Posterior cingulate gyrus (tissue), 11 donors: ENCODE measurements at places on chromosomes 11 and 22.

DNA sequence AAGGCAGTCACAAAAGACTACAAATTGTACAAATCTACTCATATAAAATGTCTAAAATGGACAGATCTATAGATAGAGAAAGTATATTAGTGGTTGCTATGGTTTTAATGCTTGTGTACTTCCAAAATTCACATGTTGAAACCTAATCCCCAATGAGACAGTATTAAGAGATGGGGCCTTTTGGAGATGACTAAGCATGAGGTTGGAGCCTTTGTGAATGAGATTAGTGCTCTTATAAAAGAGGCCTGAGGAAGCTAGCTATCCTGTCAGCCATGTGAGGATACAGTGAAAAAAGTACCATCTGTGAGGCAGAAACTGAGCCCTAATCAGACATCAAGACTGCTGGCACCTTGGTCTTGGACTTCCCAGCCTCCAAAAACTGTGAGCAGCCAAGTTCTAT is 82.6 kb downstream of the CYP2R1 start:
- DNase-seq, result no peak

DNA sequence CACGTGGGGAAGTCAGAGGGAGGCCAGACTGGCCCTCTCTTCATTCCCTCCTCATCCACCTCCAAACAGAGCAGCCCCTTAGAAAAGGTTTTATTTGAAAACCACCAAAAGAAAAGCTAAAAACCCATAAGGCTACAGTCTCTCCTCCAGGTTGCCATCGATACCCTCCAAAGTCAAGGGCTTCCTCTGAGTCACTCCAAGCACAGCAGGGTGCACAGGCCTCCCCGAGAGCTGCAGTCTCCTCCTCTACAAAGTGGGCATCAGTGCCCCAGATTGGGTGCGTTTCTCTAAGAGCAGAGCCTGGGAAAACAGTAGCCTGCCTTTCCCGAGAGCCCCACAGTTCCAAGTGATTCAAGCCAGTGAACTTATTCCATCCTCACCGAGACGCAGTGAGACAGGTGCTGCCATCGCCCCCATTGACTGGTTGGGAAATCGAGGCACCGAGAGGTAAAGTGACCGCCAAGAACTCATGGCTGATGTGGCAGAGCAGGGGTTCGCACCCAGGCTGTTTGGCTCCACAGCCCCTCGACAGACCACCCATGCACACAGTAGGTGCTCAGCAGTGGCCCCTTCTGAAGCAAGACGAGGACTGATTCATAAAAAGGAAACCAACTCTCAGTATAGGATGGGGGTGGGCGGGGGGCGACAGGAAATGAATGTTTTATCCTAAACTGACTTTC is 91.7 kb upstream of the SHISAL1 start:
- peak; percentile 51 for DNase-seq

- DNase-seq, result no peak
These were observed 74.7 kb downstream of the CHST1 start for GRCh38 chr11:45590743-45591142.

DNA sequence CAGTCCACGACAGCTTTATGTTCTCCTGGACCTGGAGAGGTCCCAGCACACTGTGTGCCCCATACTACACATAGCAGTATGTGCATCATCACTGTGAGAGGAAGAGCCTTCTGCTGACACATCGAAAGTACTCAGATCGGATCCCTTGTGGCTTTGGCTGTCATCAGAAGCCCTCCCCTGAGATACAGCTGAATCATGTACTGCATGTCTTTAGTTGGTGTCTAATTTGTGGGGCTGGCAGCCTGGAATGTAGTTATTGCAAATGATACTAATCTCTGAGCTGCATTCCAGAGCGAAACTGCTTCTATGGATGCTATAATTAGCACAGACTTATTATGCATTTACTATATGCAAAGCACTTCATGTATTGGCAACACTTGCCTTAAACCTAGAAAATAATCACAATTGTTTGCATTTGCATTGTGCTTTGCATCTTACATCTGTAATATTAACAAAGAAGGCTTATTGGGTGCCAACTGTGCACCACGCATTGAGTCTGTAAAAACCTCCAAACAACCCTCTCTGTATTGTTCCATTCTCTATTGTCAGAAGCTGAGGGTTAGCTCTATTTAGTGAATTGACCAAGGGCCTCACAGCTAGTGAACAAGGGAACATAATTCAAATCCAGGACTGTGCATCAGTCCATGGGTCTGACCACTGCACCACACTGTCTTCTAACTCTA is 89.2 kb upstream of the CRTAM start:
- DNase-seq, result peak; percentile 22

GRCh38 chr22:26050079-26050478 is 119.2 kb upstream of the SEZ6L start:
- no peak for DNase-seq

- DNase-seq, result peak; percentile 64
These were observed 170.2 kb downstream of the BRD1 start for GRCh38 chr22:49657275-49657973.

DNA sequence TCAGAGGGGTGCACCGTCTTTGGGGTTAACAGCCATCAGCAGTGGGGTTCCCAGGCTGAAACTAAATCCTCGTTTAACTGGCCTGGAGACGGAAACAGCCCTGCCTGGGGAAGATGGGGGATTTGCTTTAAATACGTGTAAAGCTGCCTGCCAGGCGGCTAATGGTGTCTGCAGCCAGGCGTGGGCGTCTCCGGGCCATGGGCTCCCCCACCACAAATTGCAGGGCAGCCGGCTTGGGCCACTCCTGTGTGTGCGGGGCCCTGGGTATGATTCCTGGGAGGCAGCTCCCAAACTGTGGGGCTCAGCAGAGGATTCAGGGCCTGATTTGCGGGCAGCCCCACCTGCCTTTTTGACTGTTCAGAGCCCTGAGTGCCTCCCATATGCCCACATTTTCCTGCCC is 110.5 kb downstream of the KCNQ1 start:
- no peak for DNase-seq

GRCh38 chr11:82738091-82738490 is 4.4 kb upstream of the FAM181B start:
- DNase-seq, result no peak

- DNase-seq, result peak; percentile 50
These were observed 14.1 kb downstream of the DCPS start for GRCh38 chr11:126317756-126318573.

DNA sequence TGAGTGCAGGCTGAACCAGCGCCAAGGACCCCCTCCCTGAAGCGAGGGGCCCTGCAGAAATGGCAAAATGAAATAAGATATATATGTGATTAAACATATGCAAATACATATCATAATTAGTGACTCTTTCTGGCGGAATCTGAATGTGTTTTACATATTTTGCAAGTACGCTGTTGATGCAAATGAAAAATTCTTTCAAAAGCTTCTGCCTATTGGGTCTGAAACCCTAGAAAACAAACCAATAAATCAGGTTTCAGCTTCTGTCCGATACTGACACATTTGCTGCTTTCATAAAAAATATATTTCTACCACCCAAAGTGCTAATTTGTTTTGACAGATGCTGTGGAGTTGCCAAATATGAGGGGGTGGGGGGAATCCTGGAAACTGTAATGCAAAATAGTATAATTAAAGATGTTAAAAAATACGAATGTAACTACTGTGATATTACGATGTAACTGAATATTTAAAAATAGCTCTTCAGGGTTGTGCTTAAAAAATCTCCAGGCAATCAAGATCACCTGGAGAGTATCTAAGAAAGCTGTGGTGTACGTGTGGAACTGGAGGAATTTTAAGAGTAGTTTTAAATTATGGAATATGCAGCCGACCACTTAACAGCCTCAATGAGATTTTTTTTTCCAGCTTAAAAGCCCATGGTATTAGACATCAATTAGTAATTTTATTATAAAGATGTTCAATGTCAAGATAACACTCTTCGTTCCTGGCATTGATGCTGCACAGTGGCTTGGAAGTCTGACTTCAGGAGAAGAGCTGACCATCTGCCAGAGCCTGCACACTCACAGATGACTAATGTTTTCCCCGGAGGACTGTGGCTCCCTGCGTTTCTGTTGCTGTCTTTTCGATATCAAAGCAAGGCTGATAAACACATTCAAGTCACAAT is 122.2 kb upstream of the RCN1 start:
- DNase-seq, result no peak

GRCh38 chr11:27485930-27486773 is 13.6 kb upstream of the LGR4 start:
- no peak for DNase-seq

DNA sequence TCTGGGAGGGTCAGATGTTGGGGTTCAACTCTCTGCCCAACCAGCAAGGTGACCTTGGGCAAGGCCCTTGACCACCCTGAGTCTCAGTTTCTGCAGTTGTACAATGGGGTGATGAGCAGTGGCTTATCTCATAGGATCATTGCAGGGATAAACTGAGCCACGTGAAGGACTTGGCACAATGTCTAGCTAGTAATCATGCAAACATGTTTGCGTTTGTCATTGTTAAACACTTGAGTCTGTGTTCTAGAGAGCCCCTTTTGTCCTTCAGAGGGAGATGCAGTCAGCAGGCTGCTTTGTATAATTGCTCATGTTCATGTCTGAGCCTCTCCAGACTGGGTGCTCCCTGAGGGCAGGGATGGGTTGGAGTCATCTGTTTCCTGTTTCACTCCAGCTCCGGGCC is 15.8 kb downstream of the CD82 start:
- DNase-seq, result no peak

- peak; percentile 68 for DNase-seq
These were observed 986 bp upstream of the MUC5B start for GRCh38 chr11:1221848-1222311.

DNA sequence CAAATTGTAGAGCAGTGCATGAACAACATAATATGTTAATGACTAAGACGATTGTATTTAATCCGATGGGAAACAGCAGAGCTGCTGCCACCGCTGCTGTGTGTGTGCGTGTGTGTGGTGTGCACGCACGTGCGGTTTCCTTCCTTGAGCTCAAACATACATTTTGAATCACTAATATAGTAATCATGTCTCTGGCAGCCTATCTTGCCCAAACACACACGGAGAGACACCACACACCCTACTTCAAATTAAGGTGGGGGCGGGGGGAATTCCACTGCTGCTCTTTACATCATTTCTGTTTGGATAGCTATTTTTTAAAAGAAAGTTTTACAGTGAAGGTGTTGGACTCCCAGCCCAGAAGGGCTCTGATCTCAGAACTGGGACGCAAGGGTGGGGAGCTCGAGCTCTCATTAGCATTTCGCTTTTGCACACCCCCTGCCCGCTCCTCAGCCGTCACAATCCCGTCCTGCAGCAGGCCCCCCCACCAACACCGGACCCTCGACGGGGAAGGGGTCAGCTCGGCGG is 651 bp upstream of the FAM83F start:
- DNase-seq, result no peak

DNA sequence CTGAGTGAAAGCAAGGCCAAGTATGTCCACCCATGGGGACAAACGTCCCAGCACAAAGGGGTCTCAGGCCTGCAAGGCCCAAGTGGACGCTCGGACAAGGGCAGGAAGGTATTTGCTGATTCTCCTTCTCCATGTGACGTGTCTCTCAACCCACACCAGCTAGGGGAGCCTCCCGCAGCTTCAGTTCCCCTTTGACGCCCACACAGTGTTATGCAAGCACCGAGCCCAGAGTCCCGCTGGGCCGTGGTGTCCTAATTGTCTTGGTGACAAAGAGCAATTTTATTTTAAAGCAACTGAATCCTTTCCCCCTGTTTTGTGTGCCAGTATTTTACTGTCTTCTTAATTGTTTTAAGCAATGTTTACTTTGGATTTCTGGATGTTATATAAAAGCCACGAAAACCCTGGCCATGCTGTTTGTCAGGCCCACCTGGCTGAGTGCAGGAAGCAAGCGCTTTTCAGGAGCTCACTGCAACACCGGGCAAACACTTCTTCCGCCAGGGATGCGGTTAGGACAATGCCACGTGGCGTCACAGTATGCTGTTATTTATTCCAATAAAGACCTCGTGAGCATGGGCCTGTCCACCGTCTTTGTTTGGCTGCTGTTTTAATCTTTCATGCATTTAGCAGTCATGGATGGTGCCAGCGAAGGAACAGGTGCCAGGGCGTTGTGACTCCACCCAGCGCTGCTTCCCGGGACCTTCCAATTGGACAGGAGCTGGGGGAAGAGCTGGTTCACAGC is 8.2 kb upstream of the PARVG start:
- peak; percentile 49 for DNase-seq

GRCh38 chr22:43090130-43090789 is 1.1 kb upstream of the TTLL1 start:
- no peak for DNase-seq

DNA sequence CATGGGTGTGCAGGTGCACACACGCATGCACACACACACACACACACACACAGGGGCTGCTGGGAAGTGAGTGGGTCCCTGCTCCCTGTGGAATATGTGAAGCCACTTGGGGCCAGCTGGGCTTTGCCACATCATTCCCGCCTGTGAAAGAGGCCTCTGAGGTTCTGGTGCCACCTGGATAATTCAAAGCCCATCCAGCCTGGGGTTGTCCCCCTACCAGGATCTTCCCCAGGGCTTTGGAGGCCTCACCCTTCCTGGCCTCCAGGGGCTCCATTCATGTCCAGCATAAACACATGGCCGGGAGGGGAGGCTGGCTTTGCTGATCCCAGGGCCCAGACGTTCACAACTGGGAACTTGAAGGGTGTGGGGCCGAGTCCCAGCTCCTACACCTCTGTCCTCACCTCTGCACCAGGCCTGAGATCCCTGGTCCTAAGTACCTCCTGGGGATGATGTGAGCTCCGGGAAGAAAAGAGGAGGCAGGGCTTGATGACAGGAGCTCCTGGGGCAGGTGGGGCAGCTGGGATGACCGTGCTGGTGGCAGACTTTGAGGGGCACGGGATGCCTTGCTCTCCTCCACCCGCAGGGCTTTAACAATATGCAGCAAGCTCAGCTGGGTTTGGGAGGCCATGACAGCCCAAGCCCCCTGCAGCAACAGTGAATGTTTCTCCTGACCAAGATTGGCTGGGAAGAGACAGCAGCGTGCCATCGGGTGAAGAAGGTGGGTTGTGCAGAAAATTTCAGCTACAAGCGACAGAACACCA is 14.2 kb downstream of the LINC01488 start:
- DNase-seq, result no peak

- no peak for DNase-seq
These were observed 640 bp upstream of the VSIG10L2 start for GRCh38 chr11:125945011-125945796.

- no peak for DNase-seq
These were observed 11.8 kb upstream of the DSCAML1 start for GRCh38 chr11:117808784-117809183.
